Effector CD4-positive, alpha-beta T cell (primary cell): ENCODE measurements at places on chromosomes 7 and 10.
A peak's percentile ranks its signal among the peaks of the same experiment; 100 is the strongest.

GRCh38 chr7:27269455-27269854 is 26.9 kb downstream of the EVX1 start:
- DNase-seq = no peak

DNA sequence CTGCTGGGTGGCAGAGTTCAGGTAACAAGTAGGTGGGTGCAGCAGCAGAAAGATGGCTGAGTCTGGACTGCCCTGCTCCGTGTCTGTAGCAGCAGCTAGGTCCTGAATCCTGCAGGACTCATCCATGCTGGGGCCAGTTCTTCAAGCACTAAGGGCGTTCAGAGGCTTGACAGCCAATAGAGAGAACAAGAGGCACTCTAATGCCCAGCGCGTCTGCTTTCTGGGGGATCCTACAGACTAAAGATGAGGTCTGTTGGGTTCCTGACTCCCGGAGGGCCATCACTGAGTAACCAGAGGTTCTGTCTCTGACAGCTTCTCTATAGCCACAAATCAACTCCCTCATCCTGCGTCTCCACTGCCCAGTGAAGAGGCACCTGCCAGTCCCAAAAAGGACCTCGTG is 125.5 kb downstream of the PTPN20 start:
- no peak for DNase-seq

DNA sequence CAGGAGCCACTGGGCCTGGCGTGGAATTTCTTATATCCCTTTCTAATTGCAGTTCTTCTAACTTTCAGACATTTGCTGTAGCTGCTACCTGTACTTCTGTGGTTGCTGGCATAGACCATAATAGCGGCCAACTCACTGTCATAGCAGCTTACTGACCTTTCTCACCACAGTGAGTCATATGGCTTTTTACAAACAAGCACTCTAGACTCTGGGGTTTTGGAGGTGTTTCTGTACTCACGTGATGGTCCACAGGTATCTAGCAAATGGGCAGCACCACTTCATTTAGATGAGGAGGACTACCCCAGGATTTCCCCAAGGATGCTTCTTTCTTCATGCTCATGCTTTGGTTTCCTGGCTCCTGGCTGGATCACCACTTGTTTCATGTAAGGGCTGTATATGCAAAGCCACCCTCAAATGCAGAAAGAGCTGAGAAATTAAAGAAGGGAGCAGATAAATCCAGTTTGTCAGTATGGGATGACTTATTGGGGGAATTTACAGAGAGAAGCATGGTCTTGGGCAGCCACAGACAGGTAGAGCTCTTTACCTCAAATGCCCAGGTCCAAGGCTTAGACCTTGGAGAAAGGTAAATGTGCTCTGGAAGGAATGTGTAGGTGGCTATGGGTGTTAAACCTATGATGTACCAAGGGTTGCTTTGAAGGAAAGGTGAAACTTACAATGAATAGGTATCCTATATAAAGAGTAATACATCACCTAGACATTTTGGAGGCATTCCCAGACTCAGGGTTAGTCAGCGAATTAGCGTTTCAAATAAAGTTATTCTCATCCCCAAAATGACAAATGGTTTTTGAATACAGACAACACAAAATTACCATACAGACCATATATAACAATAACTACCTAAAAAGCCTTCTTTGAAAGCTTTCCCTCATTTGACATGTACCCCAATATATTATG is 15.9 kb upstream of the SLC25A16 start:
- DNase-seq = no peak

DNA sequence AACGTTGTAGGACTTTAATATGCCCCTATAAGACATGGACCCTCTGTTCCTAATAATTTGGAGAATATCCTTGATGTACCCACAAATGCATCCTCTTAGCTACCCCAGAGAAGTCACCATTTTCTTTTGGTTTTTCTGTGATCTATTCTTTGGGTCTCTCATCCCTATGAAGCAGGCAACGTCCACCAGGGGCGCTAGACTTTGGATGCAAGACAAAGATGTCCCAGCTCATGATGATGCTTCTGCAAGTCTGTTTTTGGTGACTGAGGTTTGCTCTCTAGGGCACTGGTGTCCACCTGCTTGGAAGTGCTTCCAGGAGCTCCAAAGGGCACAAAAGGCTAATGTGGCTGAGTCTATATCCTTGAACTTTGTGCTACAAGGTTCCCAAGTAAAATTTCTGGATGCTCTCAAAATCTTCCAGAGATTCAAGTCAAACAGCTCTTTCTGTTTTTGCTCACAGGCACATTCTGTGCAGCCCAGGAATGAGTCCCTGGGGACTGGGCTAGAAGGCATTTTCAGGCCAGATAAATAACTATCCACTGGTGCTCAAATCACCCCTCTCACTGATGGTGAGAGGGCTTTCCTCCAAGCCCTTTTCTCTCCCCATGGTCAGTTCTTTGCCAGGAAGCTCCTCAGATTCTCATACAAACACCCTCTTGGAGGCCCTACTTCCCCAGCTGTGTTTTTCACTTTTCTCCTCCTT is 166.4 kb downstream of the C7orf25 start:
- peak; percentile 3 for DNase-seq

DNA sequence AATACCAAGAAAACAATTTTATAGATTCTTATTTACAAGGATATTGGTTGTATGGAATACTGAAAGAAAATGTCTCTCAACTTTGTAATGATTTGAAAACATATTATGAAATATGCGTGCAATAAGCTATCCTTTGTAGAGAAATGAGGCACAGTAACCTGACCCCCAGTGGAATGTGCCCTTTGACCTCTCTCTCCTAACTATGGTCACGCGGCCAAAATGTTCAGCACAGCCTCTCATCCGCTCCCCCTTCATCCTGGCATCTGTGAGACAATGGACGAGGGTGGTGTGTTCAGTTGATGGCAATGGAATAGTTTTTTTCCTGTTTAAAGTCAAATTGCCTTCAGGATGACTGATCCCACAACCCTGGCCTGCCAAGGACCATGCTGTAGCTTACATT is 13.3 kb downstream of the BEND7 start:
- no peak for DNase-seq

DNA sequence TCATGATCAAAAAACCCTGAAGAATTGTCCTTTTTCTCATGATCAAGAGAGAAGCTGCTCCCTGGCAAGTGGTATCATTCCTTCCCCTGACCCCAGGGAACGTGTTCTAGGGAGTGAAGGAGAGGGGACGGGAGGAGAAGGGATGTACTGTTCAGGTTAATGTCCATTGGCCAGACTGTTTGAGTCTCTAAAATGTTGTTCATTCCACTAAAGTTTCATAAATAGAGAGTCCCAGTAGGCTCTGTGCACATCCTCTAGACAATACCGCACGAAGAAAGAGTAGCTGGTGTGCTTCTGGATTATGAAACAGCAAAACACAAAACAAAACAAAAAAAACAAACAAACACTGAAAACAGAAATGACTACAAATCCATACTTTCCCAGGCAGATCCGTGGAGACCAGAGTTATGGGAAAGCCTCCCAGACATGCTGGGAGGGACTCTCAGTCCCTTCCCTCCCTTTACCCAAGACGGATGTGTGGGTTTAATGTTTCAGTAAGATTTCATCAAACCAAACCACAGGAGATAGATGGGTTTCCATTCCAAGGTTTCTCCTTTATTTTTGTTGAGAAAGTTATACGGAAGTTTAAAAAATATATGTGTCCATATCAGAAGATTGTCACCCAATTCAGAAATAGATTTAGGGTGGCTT is 66.5 kb upstream of the TNS3 start:
- DNase-seq = no peak

- DNase-seq = no peak
These were observed 836 bp downstream of the DPYSL4 start for GRCh38 chr10:132187430-132188138.

- DNase-seq = no peak
These were observed 467.1 kb upstream of the STEAP1 start for GRCh38 chr7:89687211-89687610.

- DNase-seq = no peak
These were observed 202.9 kb downstream of the TRIL start for GRCh38 chr7:28755255-28755654.

- no peak for DNase-seq
These were observed 163.6 kb downstream of the GALNT11 start for GRCh38 chr7:152189061-152189460.

DNA sequence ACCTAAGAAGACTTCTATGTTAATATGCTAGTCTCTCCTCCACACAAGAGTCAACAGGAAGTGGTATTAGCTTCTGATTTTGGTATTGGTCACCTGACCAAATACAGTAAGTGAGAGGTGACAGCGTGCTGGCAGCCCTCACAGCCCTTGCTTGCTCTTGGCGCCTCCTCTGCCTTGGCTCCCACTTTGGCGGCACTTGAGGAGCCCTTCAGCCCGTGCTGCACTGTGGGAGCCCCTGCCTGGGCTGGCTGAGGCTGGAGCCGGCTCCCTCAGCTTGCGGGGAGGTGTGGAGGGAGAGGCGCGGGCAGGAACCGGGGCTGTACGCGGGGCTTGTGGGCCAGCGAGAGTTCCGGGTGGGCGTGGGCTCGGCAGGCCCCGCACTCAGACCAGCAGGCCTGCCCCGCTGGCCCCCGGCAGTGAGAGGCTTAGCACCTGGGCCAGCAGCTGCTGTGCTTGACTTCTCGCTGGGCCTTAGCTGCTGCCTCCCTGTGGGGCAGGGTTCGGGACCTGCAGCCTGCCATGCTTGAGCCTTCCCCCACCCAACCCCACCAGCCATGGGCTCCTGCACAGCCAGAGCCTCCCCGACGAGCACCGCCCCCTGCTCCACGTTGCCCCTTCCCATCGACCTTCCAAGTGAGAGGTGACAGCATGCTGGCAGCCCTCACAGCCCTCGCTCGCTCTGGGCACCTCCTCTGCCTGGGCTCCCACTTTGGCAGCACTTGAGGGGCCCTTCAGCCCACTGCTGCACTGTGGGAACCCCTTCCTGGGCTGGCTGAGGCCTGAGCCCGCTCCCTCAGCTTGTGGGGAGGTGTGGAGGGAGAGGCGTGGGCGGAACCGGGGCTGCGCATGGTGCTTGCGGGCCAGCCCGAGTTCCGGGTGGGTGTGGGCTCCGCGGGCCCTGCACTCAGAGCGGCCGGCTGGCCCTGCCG is 4.2 kb upstream of the ACSL5 start:
- no peak for DNase-seq

DNA sequence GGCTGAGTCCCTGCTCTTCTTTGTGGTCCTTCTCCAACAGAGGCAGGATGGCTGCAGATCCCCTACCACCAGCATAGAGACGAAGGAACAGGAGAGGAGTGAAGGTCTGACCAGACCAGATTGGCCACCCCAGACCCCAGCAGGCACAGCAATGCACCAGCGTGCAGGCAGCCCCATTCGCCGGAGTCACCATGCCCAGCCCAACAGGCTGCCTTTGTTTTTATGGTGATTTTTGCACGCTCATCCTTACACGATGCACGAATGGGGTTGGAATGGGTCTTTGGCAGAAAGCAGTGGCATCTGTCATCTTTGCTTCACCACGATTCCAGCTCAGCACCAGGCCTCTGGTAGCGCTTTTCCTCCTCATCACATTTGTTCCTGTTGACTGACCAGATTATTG is 427.6 kb downstream of the INHBA start:
- no peak for DNase-seq

GRCh38 chr10:47297866-47298540 is 2.0 kb upstream of the GDF10 start:
- DNase-seq = no peak

- DNase-seq = no peak
These were observed 278.9 kb downstream of the GRID1 start for GRCh38 chr10:86087716-86088115.

GRCh38 chr7:80588591-80588990 is 49.9 kb upstream of the CD36 start:
- DNase-seq = no peak

DNA sequence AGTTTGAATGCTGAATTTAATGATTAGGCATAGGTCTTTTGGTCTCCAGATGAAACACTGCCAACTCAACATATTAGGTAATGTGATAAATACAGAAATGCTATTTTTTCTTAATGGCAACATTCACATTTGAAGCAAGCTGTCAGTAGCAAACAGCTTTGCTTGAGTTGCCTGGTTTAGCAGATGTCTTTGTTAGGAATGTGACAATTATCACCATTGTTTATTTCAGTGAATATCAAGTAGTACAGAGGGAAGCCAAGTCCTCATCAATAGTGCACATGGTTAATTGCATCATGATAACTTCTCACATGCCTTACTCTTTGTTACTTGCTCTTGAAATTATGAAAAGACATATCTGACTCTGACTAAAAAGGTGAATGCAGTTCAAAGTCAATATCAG is 23.7 kb upstream of the SEPTIN7 start:
- DNase-seq = no peak

- no peak for DNase-seq
These were observed 24.9 kb downstream of the POLR3A start for GRCh38 chr10:78004215-78005026.

DNA sequence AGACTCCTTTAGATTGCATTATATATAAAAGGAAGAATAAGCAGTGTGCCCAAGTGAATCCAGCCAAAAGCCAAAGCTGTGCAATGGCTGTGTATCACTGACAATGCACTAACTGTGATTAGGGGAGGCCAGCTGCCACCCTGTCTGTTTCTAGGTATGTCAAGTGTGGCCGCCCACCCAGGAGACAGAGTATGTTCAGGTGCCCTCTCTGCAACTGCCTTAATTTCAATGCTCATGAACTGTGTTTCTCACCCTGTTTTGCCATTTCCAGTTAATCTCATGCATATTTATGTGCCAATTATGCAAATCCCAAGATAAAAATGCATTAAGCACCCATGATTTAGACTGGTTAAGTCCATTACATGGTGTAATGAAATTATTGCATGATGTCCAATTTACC is 159.4 kb downstream of the FRMD4A start:
- DNase-seq = no peak

GRCh38 chr7:45589915-45590678 is 15.9 kb downstream of the ADCY1 start:
- no peak for DNase-seq

DNA sequence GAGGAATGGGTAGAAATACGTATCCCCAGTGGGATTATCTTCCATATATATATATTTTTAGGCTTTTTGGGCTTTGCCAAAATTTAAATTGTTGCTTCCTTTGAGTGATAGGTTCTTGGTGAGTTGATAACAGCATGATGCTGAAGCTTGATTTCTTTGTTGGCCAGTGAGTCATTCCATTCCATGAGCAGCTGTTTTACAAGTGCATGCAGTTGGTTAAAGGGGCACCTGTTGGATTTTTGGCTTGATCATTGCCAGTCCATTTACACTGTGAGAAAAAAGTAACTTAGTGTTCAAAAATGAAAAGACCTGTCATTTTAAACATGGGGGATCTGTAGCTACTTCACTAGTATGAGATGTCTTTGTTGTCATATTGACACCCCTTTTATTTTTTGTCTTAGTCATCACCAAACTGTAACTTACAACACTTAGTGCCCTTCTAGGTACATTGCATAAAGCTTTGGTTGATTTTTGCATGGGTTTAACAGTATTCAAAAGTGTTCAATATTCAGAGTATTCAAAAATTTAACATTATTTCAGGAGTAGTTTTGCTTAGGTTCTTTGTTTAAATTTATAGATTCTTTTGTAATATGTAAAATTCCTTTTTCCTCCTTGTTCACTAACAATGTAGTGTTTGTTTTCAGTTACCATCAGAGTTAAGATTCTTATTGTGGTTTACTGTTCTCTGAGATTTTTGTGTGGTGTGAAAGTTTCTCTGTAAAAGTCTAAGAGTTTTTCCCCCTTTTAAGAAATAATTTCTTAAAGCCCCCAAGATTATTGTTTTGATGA is 8.8 kb downstream of the AKAP9 start:
- no peak for DNase-seq

- DNase-seq = no peak
These were observed 127.1 kb upstream of the PTPRZ1 start for GRCh38 chr7:121745856-121746255.

GRCh38 chr10:84762754-84763394 is 434.5 kb downstream of the CCSER2 start:
- no peak for DNase-seq

- DNase-seq = no peak
These were observed 26.0 kb downstream of the BNIP3 start for GRCh38 chr10:131955591-131956340.

GRCh38 chr7:38327637-38328036 is 54.2 kb upstream of the TARP start:
- no peak for DNase-seq
